ENCODE measurements at places on chromosomes 11 and 22. TPM values are rescaled to one million over a fixed set of nuclear protein-coding genes. Genes with fewer than 3 reads are reported as not detected.

Gene CARD16
- 4.8 TPM for total RNA-seq

Gene MRGPRX4
- 0.15 TPM for total RNA-seq

Gene SMIM35
- not detected for total RNA-seq

Gene GLB1L2
- total RNA-seq, result 4.4 TPM

Gene RBMXL2
- not detected for total RNA-seq

Gene H19
- 0.34 TPM for total RNA-seq

Gene MUC5AC
- total RNA-seq, result not detected

Gene MMP1
- total RNA-seq, result under 0.01 TPM

Gene GGT1
- total RNA-seq, result 1.4 TPM

Gene OR2AG2
- 0.34 TPM for total RNA-seq

Gene SLC39A13
- total RNA-seq, result 56.7 TPM

Gene ENTHD1
- 41.8 TPM for total RNA-seq

Gene MRPL11
- 42.0 TPM for total RNA-seq

Gene OR5B21
- 0.31 TPM for total RNA-seq

Gene TIMP3
- 91.6 TPM for total RNA-seq

Gene VPREB3
- not detected for total RNA-seq

Gene ACTN3
- total RNA-seq, result not detected

Gene TRIM49C
- not detected for total RNA-seq

Gene FGF19
- total RNA-seq, result not detected

Gene GDPD4
- total RNA-seq, result not detected

Gene CATSPER1
- not detected for total RNA-seq

Gene CXCR5
- total RNA-seq, result not detected

Gene HEPHL1
- total RNA-seq, result under 0.01 TPM

Gene HTR3A
- total RNA-seq, result not detected

Gene ADAMTS15
- total RNA-seq, result under 0.01 TPM

Gene CWC15
- total RNA-seq, result 49.8 TPM

Gene TTC36
- total RNA-seq, result 0.77 TPM

Gene HNRNPUL2
- total RNA-seq, result 8.0 TPM

Gene OR4A16
- total RNA-seq, result not detected

Gene C11orf97
- total RNA-seq, result not detected

Gene SBF2
- total RNA-seq, result 61.4 TPM

Gene PTPN5
- total RNA-seq, result not detected

Gene TIGD3
- total RNA-seq, result 0.15 TPM

Gene RFPL2
- total RNA-seq, result 18.5 TPM

Gene MS4A15
- not detected for total RNA-seq

Gene VSIG2
- not detected for total RNA-seq

Gene CADM1
- total RNA-seq, result 21.4 TPM

Gene OR51B4
- total RNA-seq, result not detected

Gene TRIM6
- 5.7 TPM for total RNA-seq

Gene SAA2
- not detected for total RNA-seq

Measured in melanocyte of skin (primary cell).